Smooth muscle cell of the brain vasculature (primary cell): ENCODE measurements at places on chromosomes 11 and 22.

DNA sequence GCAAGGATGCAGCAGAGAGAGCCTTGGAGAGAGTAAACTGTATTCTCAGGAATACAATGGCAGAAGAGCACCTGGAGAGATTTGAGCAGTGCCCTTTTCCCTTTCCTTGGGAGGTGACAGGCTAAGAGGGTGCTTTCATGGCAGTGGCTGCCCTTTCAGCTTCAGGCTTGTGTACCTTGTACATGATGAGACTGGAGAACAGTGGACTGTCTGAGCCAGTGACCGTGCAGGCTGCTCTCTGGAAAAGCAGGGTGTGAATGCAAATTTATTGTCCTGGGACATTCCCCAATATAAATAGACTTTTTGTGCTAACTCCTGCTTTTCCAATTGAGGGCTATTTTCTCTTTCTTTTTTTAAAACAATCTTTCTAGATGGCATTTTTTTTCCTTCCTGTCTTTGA, 99.3 kb downstream of the TRIM44 start:
- DNase-seq = no peak

DNA sequence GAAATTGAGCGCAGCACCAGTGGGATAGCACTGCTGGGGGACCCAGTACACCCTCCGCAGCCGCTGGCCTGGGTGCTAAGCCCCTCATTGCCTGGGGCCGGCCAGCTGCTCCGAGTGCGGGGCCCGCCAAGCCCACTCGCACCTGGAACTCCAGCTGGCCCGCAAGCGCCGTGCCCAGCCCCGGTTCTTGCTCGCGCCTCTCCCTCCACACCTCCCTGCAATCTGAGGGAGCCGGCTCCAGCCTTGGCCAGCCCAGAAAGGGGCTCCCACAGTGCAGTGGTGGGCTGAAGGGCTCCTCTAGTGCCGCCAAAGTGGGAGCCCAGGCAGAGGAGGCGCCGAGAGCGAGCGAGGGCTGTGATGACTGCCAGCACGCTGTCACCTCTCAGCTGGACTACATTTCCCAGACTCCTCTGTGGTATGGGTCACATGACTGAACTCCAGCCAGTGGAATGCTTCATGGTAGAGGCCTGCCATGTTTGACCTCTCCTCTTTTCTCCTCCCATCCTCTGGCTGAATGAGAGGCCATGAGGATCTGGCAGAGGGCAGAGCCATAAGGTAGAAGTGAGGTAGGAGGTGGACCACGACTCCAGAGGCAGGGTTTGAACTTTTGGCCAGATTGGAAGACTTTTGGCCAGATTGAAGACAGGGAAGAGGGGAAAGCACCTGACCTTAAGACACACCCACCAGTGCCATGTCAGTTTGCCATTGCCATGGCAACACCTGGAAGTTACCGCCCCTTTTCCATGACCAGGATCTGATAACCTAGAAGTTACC, 6.2 kb downstream of the MRGPRD start:
- no peak for DNase-seq

GRCh38 chr11:134360050-134360835, 28.5 kb downstream of the GLB1L2 start:
- DNase-seq = peak; percentile 9

DNA sequence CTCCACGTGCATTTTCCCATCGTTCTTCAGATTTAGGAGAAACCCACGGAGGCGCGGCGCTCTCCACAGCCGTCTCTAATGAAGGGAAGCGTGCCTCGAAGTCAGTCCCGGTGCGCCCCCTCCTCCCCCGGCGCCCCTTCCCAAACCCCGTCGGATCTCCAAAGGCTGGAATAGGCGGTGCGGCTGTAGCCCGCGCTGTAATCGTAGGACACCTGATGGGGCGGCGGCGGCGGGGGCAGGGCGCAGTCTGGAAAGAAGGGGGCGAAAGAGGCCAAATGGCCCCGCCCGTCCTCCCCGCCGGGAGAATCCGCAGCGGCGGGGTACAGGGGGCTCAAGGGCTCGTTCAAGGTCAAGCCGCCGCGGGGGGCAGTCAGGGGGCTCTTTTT, 1.3 kb downstream of the FAM181B start:
- no peak for DNase-seq

DNA sequence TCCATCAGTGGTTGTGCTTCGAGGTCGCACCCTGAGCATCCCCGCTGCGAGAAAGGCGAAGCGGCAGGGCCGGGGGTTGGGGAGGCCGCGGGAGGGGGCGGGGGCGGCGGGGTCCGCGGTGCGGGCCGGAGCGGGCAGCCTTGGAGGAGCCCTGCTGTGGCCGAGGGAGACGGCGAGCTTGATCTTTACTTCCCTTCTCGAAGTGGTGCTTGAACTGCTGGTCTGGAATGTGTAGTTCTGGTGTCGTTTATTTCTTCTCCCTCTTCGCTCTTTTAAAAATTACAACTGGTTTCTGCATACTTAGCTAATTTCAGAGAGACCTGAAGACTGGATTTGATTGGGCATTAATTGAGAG, 1.1 kb downstream of the APLP2 start:
- no peak for DNase-seq

DNA sequence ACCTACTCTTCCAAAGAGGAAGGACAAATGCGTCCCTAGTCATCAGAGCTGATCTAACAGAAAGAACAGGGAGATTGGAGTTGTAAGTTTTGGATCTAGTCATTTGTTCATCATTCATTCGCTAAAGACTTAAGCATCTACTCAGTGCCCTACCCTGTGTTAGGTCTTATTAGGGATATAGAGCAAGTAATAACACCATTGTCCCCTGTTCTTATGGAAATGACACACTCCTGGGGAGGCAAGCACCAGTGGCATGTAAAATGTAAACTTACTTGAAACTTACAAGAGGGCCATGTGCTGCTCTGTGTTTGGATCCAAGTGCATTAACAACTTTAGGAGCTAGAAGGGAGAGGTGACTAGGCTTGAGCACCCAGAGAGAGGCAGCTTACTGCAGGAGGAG, 61.9 kb downstream of the P4HA3 start:
- no peak for DNase-seq

DNA sequence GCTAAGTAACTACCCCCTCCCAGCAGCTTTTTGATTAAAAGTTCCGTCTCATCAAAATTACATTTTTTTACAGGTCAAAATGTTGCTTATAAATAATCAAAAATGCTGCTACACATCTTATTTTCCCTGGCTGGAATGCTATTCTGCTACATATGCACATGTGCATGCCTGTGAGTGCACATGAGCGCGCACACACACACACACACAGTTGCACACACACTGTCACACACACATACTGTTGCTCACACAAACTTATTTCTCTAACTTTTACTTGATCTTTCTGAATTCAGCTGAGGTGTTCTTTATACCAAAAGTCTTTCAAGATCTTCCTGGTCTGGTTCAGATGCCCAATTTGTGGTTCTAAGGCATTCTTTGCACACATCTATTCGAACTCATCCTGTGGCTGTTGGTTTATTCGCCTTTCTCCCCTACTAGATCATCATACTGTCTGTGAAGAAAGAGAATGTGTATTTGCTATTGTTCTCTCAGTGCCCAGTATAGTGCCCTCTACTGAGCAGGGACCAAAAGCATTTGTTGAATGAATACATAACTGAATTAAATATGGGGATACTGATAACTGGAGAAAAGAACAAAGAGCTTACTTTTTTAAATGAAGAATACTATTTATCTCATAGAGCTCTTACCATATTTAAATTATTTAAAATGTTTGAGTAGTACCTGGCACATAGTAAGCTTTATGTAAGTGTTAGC, 68.1 kb upstream of the CCDC179 start:
- DNase-seq = no peak

DNA sequence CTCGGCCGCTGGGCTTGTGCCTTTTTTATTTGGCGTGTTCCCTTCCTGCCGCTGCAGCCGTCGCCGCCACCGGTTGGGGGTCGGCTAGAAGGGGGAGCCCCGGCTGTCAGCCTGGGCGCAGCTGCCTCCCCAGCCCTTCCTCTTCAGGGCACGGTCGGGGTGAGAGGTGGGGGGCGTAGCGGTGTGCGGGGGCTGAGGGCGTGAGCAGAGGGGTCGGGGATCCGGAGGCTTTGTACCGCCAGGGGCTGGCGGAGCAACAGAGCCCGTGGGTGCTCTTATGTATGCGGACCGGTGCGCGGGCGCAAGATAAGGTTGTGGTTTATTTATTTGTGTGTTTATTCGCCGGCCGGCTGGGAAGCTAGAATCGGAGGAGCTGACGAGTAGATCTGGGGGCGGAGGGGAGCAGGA, 477 bp downstream of the ZBTB16 start:
- DNase-seq = no peak

- no peak for DNase-seq
Observed at GRCh38 chr11:93983542-93984195, 37.5 kb upstream of the HEPHL1 start.

DNA sequence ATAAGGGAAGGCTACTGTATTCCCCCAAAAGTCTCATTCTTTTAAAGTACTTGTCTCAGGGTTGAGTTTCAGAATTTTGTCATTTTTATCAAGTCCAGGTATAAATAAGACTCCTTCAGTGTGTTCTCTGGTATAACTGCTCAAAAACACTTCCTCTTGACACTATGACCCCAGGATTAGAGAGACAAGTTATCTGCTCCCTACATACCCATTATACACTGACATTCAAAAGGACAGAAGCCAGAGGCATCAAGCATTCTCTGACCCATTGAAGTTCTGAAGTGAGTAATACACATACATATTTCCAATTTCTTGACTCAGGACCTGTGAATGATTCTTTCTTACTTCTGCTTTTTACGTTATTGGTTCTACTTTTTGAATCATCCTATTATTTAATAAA, 447.8 kb upstream of the CNTN5 start:
- no peak for DNase-seq

DNA sequence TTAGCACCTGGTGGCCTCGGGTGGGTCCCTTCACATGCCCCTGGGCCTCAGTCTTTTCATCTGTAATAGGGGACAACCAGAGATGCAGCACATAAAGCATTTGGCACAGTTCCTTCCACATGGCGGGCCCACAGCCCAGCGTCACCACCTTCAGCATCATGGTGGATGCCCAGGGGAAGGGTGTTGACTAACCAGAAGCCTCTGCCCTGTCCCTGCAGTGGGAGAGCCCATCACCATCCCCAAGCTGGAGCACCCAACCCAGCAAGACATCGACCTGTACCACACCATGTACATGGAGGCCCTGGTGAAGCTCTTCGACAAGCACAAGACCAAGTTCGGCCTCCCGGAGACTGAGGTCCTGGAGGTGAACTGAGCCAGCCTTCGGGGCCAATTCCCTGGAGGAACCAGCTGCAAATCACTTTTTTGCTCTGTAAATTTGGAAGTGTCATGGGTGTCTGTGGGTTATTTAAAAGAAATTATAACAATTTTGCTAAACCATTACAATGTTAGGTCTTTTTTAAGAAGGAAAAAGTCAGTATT, 14.8 kb upstream of the UVRAG start:
- DNase-seq = no peak

DNA sequence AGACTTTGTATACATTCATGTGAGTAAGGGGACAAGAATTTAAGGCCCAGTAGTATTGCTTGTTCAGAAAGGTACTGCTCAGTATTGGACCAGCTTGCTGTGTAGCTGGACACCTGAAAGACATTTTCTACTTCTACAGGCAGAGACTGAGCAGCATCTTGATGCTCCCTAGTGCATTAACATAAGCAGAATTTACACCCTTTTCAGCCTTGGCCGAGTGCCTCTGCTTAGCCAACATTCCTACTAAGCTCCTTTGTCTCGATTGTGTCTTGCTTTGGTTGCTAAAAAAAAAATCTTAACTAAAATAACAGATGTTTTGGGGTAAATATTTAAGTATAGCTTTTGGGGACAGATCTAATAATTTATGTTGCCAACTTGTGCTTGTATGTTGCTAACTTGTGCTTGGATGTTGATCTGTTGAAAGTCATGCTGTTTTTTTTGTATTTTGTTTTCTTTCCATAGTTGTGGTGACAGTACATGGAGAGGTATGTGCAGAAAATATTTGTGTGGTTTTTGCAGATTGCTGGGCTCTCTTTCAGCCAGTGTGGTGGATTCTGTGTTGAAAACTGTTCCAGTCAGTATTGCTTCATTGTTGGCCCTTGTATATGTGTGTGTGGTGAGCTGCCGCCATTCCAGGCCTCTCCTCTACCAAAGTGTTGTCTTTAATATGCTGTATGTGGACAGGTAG, 3.7 kb downstream of the PTS start:
- DNase-seq = no peak

DNA sequence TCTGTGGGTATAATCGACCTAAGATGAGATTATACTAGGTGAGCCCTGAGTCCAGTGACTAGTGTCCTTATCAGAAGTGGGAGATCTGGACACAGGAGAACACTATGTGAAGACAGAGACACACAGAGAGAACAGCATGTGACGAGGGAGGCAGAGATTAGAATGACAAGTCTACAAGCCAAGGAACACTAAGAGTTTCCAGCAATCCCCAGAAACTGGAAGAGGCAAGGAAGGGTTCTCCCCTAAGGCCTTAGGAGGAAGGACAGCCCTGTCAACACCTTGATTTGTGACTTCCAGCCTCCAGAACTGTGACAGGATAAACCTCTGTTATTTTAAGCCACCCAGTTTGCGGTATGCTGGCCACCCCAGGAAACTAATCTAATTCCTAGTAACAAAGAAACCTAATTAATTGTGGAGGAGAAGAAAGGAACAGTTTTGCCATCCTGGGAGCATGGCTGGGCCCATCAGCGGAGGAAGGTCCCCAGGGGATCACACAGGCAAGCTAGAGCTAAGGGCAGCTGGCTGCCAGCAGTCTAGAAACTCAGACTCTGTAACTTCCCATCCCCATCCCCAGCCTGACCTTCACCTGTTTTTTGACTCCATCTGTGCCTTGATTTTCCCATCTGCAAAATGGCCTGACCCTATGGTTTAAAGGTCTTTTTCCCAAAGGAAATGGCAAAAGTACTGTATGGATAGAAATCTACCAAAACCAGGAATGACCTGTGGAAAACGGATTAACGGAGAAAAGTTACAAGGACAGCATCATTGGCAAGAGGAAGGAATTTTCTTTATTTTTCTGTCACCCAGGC, 10.3 kb upstream of the THOC5 start:
- DNase-seq = no peak

DNA sequence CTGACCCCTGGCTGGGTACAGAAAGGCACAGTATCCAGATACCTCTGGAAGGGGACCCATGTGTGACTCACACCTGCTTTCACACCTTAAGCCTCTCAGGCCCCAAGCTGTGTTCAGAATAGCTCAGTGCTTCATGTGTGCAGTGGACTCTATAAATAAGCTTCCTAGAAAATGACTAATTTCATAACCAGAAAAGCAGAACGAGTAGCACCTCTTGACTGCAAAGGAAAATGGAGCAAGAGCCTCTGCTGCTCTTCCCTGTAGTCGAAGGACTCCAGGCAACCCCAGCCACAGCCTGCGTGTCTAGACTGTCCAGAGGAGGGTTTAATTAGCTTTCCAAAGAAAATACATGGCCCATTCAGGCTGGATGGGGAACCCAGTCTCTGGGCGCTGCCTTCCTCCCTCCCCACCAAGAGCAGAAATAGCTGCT, 23.1 kb downstream of the PTPN5 start:
- DNase-seq = no peak

DNA sequence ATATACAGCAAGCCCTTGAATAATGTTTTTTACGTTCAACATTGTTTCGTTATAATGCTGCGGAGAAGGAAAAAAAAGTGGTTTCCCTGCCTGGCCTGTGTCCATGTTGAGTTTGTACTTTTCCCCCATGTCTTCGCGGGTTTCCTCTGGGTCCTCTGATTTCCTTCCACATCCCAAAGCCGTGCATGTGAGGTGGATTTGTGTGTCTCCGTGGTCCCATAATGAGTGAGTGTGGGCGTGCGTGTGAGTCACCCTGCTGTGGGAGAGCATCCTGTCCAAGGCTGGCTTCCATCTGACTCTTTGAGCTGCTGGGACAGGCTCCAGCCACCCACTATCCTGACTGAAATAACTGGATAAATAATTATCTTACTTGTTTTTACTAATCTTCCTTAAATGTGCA, 29.6 kb upstream of the SNX19 start:
- no peak for DNase-seq
